D341Med (cell line): ENCODE measurements at places on chromosomes 5 and 9.
A peak's percentile ranks its signal among the peaks of the same experiment; 100 is the strongest.

DNA sequence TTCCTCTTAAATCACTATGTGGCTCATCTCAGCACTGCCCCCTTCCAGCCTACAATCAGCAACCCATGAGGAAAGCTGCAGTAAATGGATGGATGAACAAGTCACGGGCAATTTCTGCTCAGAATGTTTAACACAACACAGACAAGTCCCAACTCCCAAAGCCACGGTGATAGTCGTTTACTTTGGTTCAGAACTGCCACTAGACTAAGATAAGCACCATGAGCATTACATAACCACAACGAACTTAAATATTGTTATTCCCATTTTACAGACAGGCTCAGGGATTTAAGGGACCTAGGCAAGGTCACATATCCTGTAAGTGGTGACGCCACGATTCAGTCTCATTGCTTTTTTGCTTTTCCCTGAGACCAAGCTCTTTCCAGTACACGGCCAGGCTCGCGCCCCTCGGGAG lies 2.0 kb upstream of the SMIM27 start:
- DNase-seq: no peak

GRCh38 chr5:168585119-168585856 lies 6.1 kb upstream of the PANK3 start:
- DNase-seq: no peak

DNA sequence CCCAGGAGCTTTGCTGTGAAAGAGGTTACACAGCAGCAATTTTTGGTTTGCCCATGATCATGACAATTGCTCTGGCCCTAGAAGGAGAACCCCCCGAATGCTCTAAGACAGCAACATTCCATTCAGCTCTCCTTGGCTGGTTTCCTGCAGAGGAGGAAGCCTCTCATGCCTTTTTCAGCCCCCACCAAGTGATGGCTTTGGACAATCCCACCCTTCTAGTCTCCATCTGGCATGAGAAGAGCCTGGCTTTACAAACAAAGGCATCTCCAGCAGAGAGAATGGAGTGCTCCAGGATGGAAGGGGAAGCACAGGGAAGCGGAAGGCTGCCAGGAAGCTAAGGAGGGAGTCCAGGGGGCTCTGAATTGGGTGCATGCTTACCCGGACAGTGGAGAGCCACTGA lies 98.4 kb downstream of the CRB2 start:
- DNase-seq: no peak

GRCh38 chr5:56316299-56316994 lies 83.3 kb upstream of the ANKRD55 start:
- no peak for DNase-seq

- peak; percentile 19 for DNase-seq
Measured at GRCh38 chr9:5438301-5439162, 807 bp upstream of the PLGRKT start.

DNA sequence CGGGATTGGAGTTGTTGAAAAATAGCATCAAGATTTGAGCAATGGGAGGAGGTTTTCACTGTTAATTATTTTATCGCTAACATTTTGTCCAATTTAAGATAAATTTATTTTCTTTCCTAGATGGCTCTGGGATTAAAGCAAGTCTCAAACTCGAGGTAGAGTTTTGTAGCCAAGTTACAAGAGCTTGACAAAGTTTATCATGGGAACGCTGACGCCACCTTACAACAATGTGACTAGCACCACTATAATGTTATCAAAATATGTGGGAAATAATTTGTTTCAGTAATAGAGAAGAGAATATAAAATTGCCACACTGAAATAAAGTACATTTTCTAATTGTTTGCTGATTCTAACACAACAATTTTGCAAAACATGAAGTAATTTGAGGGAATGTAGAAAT lies 19.8 kb upstream of the TARS1 start:
- DNase-seq: no peak

GRCh38 chr5:35237580-35238376 lies 7.5 kb upstream of the PRLR start:
- no peak for DNase-seq

DNA sequence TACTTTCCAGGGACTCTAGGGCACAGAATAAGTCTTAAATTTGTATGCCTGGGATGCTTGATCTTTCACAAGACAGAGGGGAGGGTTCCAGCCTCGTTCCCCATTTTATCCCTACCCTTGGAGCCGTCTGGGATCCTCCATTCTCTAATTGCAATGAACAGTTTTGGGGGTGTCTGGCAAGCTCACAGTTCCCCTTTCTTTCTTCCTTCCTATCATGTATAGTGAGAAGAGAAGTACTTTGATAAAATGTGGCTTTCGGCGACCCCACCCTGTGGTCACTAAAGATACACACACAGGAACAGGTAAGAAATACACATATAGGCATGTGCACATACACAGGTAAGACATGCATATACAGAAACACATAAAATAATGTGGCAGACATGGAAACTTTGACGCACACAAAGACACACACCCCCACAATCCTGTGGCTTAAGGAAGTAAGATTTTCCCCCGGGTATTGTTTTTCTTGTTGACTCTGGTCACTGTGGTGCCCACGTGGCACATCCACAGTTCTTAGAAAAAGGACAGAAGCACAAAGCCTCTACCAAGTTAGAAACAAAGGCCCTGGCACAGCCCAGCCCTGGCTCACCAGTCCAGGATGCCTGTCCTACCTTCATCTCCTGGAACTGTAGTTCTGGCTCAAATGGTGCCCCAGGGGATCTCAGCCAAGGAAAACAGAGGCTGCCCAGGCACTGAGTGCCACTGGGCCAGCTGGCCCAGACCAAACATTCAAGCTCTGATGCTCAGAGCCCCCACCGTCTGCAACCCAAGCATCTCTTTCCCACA lies 6.3 kb upstream of the SMU1 start:
- DNase-seq: no peak

- no peak for DNase-seq
Measured at GRCh38 chr9:93467462-93467861, 14.1 kb upstream of the FAM120AOS start.

- no peak for DNase-seq
Measured at GRCh38 chr5:16564248-16564867, 52.4 kb downstream of the RETREG1 start.

GRCh38 chr5:172093965-172094364 lies 87.5 kb upstream of the FBXW11 start:
- DNase-seq: no peak

- DNase-seq: no peak
Measured at GRCh38 chr5:86917117-86917579, 299.4 kb downstream of the COX7C start.

DNA sequence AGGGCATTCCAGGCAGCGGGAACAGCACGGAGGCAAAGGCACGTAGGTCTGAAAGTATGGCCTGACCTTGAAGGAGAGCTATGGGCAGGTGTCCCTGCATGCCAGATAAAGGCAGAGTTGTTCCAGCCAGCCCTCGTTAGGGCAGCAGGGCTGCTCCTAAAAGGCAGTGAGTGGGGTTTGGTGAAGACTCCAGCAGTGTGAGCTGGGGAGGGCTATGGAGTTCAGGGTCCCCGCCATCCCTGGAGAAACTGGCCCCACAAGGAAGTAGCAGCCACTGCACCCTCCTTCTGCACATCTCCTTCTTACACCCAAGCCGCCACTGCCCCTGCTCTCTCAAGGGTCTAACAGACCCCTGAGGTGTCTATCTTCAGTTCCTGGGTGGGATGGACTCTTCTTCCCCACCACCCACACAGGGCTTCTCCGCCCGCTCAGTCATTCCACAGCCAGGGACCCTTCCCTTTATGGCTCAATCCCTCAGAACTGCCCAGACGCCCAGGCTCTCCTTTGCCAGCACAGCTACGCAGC lies 1.4 kb downstream of the AKNA start:
- DNase-seq: no peak

DNA sequence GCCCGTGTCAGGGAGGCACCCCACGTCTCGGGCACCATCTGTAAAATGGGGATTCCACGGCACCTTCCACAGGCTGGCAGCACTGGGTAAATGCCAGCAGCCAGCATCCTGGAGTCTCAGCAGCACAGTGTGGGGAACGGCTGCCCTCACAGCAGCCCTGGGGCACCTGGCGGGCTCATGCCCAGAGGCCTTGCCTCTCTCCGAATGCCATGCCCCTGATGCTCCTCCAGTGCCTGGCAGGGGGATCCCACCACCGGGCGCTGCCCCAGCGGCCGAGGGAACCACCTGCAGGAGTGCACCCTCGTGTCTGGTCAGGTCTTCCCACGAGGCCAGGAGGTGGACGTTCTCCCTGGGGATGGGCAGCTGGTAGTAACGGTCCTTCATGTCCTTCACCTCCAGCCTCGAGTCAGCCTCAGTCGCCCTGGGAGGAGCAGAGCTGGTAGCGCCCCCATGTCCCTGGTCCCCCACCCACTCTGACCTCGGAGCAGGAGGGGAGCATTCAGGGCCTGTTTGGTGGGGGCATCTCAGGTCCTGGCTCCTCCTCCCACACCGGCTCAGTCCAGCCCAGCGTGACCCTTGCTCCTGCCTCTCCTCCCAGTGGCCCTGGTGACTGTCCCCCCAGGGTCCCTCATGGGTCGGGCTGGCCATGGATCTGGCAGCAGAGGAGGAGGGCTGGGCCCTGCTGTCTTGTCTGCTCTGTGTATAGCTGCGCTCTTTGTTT lies 49.9 kb upstream of the NRARP start:
- DNase-seq: peak; percentile 35

- DNase-seq: no peak
Measured at GRCh38 chr5:157599565-157599964, 24.0 kb upstream of the ADAM19 start.

- peak; percentile 71 for DNase-seq
Measured at GRCh38 chr5:88674356-88675167, 208.4 kb downstream of the MEF2C start.

- no peak for DNase-seq
Measured at GRCh38 chr5:6859023-6859422, 145.8 kb downstream of the TENT4A start.

DNA sequence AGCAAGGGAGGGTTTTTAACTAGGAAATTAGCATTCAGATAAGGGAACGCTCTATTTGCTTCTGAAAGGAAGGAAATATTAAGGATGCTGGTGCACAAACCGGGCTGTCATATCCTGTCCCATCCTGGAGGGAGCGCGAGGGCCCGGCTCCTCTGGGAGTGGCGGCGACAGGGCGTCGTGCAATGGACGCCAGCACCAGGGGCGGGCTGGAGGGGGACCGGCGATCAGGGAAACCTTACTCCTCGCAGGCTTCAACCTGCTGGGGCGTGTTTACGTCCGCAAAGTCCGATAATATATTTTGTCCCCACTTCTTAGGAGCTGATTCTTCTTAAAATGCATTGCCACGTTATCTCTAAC lies 197.1 kb upstream of the TBCA start:
- DNase-seq: no peak

DNA sequence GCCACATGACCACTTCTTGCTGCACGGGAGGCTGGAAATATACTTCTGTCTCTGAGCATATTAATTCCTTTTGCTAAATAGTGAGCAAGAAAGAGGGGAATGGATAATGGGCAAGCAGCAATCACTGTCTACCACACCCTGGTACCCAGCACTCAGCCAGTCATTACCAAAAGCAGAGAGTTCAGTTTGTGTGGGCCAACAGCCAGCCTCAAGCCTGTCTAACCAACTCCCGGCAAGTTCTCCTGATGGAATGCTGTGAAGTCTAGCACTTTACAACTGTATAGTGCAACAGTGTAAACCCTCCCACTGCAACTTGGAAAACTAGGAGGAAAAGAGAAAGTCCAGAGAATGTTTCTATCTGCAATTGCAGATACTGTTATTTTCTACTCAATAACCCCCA lies 47.8 kb downstream of the PLK2 start:
- no peak for DNase-seq

GRCh38 chr9:107669422-107669821 lies 179.9 kb upstream of the KLF4 start:
- DNase-seq: no peak

DNA sequence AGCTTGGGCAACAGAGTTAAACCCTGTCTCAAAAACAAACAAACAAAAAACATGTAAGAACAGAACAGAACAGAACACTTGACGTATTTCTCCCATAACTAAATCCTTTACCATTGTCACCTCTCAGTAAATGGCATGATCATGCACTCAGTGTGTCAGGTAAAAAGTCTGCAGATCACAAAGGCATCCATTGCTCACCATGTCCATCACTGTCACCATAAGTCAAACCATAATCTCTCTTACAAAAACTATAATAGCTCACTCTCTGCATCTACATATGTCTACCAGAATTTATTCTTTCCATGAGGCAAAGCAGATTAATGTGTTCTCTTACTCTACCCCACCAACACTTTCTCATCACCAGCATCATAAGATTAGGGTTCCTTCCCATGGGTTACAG lies 387.5 kb downstream of the CDH12 start:
- no peak for DNase-seq

DNA sequence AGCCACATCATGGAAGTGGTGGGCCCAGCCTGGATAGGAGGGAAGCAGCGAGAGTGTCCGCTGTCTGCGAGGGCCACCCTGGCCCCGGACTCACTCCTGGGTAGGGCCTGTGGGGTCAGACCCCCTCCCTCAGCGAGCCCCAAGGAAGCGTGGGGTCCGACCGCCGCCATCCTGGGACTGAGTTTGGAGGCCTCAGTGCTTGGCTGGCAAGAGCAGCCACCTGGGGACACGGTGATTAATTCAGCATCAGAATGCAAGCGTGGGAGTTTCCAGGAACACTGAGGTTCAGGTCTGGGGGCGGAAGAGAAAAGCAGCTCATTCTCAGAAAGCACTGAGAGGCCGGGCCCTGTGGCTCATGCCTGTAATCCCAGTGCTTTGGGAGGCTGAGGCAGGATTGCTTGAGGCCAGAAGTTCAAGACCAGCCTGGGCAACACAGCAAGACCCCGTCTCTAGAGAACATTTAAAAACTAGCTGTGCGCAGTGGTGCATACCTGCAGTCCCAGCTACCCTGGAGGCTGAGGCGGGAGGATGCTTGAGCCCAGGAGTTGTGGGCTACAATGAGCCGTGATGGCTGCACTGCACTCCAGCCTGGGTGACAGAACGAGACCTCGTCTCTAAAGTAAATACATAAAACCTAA lies 18.3 kb upstream of the CAMSAP1 start:
- DNase-seq: no peak

GRCh38 chr9:119986713-119987112 lies 593.3 kb downstream of the CDK5RAP2 start:
- DNase-seq: no peak

- no peak for DNase-seq
Measured at GRCh38 chr9:112753725-112754124, 3.2 kb downstream of the SNX30 start.

GRCh38 chr9:97845763-97846162 lies 7.3 kb upstream of the FOXE1 start:
- DNase-seq: no peak

- peak; percentile 39 for DNase-seq
Measured at GRCh38 chr9:706606-707459, 134.7 kb upstream of the DMRT1 start.
